Activated naive CD4-positive, alpha-beta T cell treated with anti-CD3 and anti-CD28 coated beads, Interleukin-2, amount 50 U/mL, for 16 hours (primary cell): ENCODE measurements at places on chromosomes 2 and 18.

- DNase-seq = no peak
These were observed 46.7 kb downstream of the EML6 start for GRCh38 chr2:54770211-54770610.

- no peak for DNase-seq
These were observed 3.0 kb downstream of the VWA3B start for GRCh38 chr2:98089941-98090340.

- no peak for DNase-seq
These were observed 80.3 kb downstream of the MAPRE2 start for GRCh38 chr18:35121531-35121930.

DNA sequence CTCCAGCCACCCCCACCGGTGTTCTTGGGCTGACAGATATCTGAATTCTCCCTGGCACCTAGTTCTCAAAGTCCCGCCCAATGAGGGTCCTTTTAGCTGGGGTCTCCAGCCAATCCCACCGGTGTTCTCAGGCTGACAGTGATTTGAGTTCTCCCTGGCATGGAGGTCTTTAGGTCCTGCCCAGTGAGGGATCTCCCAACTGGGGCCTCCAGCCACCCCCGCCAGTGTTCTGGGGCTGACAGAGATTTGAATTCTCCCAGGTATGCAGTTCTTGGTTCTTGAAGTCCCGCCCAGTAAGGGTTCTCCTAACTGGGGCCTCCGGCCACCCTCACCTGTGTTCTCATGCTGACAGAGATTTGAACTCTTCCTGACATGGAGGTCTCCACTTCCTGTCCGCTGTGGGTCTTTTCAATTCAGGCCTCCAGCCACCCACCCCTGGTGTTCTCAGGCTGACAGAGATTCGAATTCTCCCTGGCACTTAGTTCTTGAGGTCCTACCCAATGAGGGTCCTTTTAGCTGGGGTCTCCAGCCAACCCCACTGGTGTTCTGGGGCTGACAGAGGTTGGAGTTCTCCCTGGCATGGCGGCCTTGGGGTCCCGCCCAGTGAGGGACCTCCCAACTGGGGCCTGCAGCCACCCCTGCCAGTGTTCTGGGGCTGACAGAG lies 154.6 kb downstream of the ANKRD36 start:
- DNase-seq = peak; percentile 9

DNA sequence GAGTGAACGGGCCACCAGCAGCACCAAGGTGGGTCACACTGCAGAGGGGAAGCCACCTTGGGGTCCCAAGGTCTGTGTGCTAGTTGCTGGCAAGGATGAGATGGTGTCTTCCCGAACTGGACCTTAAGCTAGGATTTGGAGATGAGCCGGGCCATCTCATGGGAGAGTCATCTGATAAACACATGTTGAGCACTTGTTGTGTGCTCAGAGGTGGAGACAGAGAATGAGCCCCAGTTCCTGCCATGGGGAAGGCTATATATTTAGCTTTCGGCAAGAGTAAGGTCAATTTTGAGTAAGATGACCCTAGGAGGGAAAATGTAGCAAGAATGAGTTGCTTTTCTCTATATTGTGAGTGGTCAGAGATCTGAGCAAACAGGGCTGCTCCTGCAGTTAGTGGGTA lies 41.4 kb upstream of the RPL31 start:
- DNase-seq = no peak

DNA sequence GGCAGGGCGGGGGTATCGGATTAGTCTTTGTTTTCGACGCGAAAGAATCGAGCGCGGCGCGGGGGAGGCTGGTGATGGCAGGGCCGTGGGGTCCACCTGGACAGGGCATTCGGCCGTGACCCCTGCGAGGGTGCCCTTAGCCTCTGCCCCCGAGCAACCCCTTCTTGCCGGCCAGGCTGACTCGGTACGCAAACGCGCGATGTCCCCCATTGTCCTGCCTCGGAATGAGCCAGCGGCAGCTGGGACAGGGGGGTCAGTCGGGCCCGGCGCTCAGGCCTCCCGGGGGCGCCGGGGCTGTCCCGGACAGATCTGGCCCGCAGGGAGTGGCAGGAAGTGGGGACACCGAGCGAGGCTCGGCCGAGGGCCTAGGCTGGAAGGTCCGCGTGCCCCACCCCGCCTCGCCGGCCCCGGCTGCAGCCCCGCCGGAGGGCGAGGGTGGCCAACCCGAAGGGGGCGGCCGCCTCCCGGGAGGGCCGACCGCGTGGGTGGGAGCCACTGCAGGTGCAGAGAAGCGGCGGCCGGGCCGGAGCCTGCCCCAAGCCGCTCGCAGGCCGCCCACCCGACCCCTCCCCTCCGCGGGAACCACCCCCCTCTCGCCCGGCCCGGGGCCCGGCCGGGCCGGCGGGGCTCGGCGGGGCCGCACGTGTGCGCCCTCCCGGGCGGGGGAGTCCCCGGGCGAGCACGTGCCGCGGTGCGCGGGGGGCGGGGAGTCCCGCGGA lies at the start of gene TET3:
Gene TET3, plus strand, starts transcription at position 708 of the 719 bp plus-strand sequence. CDS start 1,494 bp downstream, outside the sequence.
- peak; percentile 79 for DNase-seq

DNA sequence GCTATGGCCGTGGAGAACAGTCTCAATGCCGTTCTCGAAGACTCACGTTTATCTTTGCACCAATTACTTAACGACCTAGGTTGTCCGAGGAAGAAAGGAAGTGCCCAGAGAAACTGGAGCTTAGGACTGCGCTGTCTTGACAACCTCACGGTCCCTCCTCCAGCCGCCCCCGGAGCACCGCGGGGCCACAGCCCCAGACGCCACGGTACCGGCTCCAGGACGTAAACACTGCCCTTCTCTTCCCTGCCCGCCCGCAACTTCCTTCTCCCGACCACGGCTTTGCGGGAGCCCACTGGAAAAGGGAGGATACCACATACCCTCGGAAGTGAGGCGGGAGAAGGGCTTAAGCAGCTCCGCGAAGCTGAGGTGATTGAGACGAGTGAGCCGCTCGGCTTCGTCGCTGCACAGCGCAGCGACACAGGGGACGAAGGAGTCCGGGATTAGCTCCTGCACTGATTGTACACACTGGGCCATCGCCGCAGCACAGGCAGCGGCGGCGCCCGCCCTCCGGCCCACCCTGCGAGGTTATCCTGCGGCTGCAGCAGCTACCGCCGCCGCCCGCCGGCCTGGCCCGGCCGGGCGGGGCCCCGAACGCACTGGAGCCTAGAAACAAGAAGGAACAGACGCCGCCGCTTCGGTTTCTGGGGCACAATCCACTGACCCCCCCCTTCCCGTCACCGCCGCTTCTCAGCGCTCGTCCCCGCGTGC lies 483 bp downstream of the TRAPPC8 start:
- DNase-seq = peak; percentile 30

- no peak for DNase-seq
These were observed 207.9 kb upstream of the ACVR2A start for GRCh38 chr2:147636886-147637285.

DNA sequence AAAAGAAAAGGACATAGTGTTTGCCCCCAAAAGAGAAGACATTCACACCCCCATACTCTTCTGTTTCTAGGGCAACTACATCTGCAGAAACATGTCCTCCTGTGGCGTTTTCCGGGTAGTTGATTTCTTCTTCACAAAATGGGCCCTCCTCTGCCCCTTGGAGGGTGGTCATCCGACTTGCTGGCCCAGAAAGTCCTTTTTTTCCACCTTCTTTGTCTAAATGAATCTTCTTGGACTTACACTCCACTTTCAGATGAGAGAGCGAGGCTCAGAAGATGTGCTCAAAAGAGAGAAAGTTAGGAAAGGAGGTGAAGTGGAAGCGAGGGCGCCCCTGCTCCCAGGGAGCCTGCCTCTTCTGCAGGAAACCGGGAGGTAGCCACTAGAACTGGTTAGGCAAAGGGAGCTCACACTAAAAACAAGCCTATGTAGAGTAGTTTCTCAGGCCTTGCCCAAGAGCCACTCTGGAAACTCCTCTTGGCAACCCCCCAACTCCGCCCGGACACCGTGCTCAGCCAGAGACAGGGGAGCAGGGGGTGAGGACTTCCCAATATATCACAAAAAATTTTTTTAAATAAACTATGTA lies 10.2 kb upstream of the SIX3 start:
- DNase-seq = no peak

DNA sequence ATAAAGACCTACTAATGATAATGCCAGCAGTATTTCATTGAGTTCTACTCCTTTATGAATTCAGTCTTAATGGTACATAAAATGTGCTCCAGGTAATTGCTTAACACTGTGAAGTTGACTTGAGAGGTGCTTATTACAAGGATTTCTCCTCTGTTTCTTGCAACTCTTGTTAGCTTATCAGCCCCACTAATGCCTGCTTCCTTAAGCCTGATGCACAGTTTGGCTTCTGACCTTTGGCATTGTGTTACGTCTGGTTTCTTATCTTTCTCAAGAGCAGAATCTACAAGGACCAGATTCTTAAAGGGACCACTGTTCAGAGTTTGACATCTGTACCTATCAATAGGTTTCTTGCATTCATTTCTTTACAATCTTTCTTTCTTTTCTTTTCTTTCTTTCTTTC lies 223.9 kb upstream of the CWC22 start:
- DNase-seq = no peak

DNA sequence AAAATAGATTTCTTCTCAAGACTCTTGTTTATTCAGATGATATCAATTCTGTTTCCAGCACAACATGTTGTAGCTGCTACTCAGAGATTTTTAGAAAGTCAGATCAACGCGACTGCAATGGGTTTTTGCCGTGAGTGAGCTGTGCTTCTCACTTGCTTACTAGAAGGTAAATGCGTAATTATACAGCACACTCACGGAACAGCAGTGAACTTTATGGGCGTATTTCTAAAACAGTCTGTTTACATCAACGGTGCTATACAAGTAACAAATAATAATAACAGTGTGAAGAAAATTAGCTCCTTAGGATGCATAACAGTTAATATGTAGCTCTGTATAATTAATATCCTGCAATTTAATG lies 533.6 kb downstream of the RNF144A start:
- no peak for DNase-seq

DNA sequence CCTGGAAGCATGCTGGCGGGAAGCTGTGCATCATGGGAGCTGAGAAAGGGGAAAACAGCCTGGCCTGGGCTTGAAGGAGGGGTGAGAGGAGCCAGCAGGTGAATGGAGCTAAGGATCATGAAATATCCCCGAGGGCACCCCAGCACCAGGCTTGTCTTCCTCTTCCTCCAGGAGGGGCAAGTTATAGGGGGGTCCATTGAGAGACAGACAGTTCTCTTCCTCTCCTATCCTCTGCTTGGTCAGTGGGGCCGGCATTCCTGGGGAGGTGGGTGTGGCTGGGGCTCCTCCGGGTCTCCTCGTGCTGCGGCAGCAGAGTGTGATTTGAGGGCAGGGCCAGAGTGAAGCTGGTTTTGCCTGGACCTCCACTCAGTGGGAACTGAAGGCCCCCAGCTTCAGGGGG lies 78.9 kb downstream of the LIPG start:
- DNase-seq = no peak

DNA sequence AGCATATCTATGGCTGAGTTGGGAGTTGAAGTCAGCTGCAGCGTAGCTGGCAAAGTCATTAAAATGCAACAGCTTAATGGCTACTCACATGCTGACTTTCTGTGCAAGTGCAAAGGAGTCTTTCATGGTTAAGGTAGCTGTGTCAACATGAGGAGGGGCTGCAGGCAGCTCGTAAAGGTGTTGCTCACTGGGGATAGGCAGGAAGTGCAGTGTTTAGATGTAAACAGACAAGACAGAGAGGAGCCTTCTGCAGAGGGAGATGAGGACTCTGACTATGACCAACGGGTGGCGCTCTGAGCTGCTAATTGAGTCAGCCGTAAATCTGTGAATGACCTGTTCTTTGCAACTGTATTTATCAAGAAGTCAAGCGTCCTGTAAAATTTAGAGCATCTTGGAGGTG lies 22.3 kb upstream of the CAVIN2 start:
- DNase-seq = no peak

DNA sequence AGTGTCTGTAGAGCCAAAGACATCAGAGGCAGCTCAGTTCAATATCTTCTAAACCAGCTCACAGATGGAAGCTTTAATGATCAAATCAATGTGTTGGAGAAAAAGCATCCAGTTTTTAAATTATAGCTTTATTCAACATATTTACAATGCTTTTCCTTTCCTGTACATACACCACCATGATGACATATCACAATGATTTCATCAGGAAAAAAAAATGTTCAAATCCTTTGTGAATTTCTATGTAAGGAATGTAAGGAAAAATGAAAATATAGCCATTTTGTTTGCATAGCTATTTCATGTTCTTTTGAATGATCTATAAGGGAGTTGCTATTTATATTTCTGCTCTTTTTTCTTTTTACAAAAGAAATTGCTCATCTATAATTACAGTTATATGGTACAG lies 134.7 kb upstream of the CDH20 start:
- DNase-seq = no peak

GRCh38 chr2:67169417-67170140 lies 227.6 kb upstream of the ETAA1 start:
- no peak for DNase-seq

- no peak for DNase-seq
These were observed 385.2 kb downstream of the RIT2 start for GRCh38 chr18:42730272-42730671.
